ENCODE measurements at places on chromosomes 4 and X.

DNA sequence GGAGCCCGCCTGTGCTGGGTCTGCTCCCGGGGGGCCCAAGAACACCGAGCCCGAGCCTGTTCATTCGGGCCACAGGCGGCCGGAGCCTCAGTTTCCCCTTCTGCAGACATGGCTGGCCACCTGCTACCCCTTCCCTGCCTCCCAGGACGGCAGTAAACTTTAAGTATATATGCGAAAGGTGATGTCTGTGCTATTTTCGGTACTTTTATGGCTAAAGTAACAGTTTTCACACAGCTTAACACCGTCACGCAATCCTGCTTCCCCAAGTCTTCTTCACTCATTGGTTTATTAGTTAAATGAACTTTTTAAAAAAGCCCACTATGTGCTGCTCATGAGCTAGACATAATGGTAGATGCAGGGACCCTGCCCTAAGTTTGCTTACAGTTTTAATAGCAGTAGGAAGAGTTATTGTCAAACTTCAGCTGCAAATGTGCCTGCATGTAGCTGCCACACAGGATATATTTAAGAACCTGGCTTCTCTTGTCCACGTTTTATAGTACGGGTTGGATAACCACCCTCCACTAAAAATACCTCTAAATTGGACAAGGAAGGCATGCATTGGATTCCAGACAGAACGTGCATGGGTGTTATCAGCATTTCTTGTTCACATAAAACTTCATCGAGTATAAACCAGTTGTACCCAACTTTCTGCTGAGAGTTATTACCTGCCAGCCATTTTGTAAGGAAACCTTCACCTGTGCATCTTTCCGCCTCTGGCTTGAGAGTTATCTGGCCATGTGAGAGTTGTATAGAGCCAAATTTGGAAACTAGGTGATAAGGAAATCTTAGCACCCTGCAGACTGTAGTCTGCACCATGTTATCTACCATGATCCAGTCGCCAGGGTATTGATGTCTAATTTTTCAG is 741 bp downstream of the ANAPC4 start:
- DNase-seq, result no peak

GRCh38 chr4:95294321-95294720 is 254.5 kb downstream of the UNC5C start:
- DNase-seq, result no peak

DNA sequence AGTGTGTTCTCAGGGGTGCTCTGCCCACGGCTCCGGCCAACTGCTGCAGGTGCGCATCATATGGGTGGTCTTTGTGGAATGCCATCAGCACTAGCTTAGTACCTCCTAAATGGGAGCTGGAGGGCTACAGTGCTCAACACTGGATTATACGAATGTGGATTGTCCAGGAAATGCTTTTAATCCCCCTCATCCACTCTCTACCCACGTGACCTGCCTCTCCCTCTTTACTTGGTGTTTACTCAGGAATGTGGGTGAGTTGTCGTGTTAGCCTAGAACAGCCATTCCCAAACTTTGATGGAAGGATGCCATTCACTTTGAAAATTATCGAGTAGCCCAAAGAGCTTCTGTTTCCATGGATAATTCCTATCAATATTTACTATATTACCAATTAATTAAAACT is 150.8 kb downstream of the PTTG2 start:
- DNase-seq, result no peak

- no peak for DNase-seq
Measured at GRCh38 chr4:157655096-157655809, 434.7 kb downstream of the GRIA2 start.

GRCh38 chrX:110836001-110836400 is 40.4 kb upstream of the CHRDL1 start:
- DNase-seq, result no peak

GRCh38 chr4:184937745-184938144 is 80.5 kb upstream of the HELT start:
- no peak for DNase-seq

DNA sequence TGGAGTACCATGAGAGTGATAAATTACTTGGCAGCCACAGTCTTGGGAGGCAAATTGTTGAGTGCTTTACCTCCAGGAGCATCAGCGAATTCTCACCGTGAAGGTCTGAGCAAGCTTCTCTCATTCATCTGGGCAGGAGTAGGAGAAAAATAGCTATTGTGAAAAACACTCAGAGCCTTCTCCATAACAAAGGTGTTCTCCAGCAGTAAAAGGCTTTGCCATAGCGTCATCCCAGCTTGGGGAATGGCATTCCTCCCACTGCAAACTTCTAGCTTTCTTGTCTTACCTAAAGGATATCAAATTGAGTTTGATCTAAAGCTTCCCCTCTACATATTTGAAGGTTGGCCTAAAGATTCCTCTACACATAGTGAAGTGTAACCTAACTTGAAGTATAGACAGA is 29.8 kb upstream of the MAGEA11 start:
- DNase-seq, result no peak

GRCh38 chr4:157165935-157166610 is 54.5 kb upstream of the GRIA2 start:
- no peak for DNase-seq

- DNase-seq, result no peak
Measured at GRCh38 chrX:8692871-8693270, 39.1 kb downstream of the ANOS1 start.
